Placental epithelial cell (primary cell): ENCODE measurements at places on chromosomes 5 and 9. TPM values are rescaled to one million over a fixed set of nuclear protein-coding genes. Genes with fewer than 3 reads are reported as not detected.

Gene LCN1
- total RNA-seq = not detected in 2 replicates

Gene BARHL1
- not detected in 2 replicates for total RNA-seq

Gene VPS13A
- total RNA-seq = 17.5 and 18.5 TPM in 2 replicates

Gene MED7
- 8.6 and 9.8 TPM in 2 replicates for total RNA-seq

Gene PTGDS
- total RNA-seq = 0.76 and 2.0 TPM in 2 replicates

Gene FRMD3
- under 0.01 and 0.98 TPM in 2 replicates for total RNA-seq

Gene PCDHGB6
- total RNA-seq = 2.3 and 3.1 TPM in 2 replicates

Gene RNF208
- under 0.01 TPM in 1 of 2 replicates, not detected in the other for total RNA-seq

Gene SPINK7
- total RNA-seq = not detected in 2 replicates

Gene INSL6
- total RNA-seq = not detected in 2 replicates

Gene WHRN
- total RNA-seq = 4.7 and 5.6 TPM in 2 replicates

Gene DELE1
- 58.6 and 74.6 TPM in 2 replicates for total RNA-seq

Gene GFI1B
- total RNA-seq = under 0.01 TPM in 1 of 2 replicates, not detected in the other

Gene TXNDC8
- total RNA-seq = under 0.01 TPM in 1 of 2 replicates, not detected in the other

Gene SLC25A51
- total RNA-seq = 37.7 and 51.7 TPM in 2 replicates

Gene CCL27
- not detected in 2 replicates for total RNA-seq

Gene CDC25C
- 2.4 and 4.1 TPM in 2 replicates for total RNA-seq

Gene SURF6
- 5.7 and 9.4 TPM in 2 replicates for total RNA-seq

Gene TOR2A
- 5.1 and 9.4 TPM in 2 replicates for total RNA-seq

Gene GABBR2
- total RNA-seq = 0.76 TPM in 1 of 2 replicates, not detected in the other

Gene OTP
- total RNA-seq = not detected in 2 replicates

Gene ANGPTL2
- total RNA-seq = under 0.01 and 1.2 TPM in 2 replicates

Gene S1PR3
- 69.3 and 126 TPM in 2 replicates for total RNA-seq

Gene PGGT1B
- 11.0 and 18.8 TPM in 2 replicates for total RNA-seq

Gene CFAP157
- under 0.01 TPM in 1 of 2 replicates, not detected in the other for total RNA-seq

Gene FAM163B
- total RNA-seq = not detected in 2 replicates

Gene CNOT6
- 7.9 and 10.4 TPM in 2 replicates for total RNA-seq

Gene ZNF346
- total RNA-seq = 12.6 and 16.9 TPM in 2 replicates

Gene ALDOB
- not detected in 2 replicates for total RNA-seq

Gene ENTPD2
- 0.11 TPM in 1 of 2 replicates, not detected in the other for total RNA-seq

Gene C5
- total RNA-seq = 1.6 and 3.9 TPM in 2 replicates

Gene TSSK1B
- 0.79 TPM in 1 of 2 replicates, not detected in the other for total RNA-seq
